Head of caudate nucleus (tissue), 42 donors: ENCODE measurements at places on chromosomes 3 and 15.

DNA sequence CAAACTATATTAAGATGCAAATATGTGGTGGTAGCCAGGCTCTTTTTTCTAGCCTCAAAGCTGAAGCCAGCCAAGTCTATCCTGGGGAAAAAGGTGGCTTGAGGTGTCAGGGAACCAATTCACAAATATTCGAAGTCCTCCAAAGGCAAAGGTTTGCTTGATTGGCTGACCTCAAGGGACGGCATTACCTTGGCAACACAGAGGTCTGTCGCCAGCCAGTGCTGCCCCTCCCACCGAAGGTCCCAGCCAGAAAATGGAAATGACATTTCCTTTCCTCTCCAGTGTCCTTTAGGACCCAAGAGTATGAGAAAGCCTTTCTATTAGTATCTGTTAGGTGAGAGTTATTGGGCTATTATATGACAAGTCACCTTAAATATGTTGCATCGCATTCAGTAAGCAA lies 96.0 kb upstream of the LIMD1 start:
- no peak for DNase-seq

- DNase-seq, result no peak
Measured at GRCh38 chr3:13264468-13264795, 155.7 kb downstream of the NUP210 start.

- DNase-seq, result peak; percentile 86
Measured at GRCh38 chr3:49689046-49689907, at the start of the genes MST1 and RNF123. MST1 (minus strand) TSS chr3:49689474; CDS start chr3:49688691, 783 bp downstream. RNF123 (plus strand) TSS chr3:49689557; CDS start chr3:49691166, 1,609 bp downstream.

- DNase-seq, result no peak
Measured at GRCh38 chr3:63037116-63037515, 161.9 kb upstream of the CADPS start.

DNA sequence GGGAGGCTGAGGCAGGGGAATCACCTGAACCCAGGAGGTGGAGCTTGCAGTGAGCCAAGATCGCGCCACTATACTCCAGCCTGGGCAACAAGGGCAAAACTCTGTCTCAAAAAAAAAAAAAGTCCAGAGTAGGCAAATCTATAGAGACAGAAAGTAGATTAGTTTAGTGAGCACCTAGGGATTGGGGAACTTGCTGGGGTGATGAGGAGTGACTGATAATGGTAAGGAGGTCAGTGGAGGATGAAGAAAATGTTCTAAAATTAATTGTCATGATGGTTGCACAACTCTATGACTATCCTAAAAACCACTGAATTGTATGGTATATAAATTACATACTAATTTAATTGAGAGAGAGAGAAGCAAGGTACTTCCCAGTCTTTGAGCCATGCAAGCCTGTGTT lies 27.8 kb upstream of the LYZL4 start:
- no peak for DNase-seq
